Activated naive CD4-positive, alpha-beta T cell treated with Interleukin-2 at 50 U/mL for 16 hours (primary cell): ENCODE measurements at places on chromosomes 4 and X.

DNA sequence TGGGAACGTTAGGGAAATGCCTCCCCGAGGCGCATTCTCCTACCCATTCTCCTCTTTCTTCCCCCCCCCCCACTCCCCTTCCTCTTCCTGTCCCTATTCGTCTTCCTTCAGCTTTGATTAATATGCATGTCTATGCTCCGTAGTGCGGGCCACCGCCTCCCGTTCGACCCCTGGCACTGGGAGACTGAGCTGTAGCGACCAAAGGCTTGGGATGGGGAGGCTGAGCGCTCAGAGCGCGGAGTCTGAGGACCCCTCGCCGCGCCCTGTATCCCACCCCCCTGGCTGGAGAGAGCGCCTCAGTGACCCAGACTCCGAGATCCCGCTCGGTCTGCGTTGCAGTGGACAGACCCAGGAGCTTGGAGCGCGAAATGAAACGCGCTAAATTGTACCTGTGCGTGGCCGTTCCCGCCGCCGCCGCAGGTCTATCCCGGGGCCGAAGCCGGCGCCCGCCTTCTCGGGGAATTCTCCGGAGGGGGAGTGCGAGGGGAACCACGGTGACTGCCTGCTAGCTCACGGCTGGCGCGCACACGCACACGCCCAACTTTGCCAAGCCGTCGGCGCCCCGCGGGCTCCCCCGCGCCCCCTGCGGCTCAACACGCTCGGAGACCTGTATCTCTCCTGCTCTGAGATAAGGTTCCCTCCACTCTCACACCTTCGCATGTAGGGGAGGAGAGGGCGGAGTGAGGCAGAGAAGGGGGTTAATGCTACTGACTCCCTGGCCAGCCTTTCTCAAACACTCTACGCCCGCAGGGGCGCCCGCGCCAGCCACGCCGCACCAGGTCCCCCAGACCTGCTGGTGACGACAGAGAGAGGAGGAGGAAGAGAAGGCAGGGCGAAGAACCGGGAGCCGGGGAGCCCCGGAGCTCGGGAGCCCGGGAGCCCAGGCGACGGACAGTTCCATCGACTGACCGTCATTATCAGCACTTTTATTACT, 1.5 kb upstream of the PTCHD1 start:
- no peak for DNase-seq

DNA sequence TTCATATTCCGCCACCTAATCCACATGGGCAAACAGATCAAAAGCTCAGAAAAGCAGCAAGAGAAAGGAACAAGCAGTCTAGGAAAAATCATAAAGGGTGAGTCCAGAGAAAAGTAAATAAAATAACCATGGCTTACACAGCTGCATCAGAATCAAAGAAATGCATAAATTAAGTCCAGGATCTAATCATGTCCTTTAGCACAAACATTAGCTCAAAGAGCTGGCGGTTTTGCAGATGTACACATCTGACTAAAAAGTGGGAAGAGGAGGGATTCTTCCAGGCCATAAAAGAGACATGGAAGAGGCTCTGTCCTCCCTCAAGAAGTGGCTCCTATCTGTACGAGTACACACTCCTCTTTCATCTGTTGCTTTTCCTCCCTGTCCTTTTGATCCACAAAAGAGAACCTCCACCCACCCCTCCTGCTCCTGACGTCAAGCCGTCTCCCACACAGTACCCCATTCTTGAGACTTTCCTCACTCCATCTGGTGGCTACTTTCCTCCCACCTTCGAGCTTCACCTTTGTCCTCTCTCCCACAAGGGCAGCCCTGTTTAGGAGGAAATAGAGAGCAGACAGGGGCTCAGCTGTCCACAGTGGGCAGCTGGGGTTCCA, 92.5 kb downstream of the RASL11B start:
- DNase-seq: no peak

GRCh38 chr4:159060161-159060560, 42.7 kb upstream of the RAPGEF2 start:
- no peak for DNase-seq

DNA sequence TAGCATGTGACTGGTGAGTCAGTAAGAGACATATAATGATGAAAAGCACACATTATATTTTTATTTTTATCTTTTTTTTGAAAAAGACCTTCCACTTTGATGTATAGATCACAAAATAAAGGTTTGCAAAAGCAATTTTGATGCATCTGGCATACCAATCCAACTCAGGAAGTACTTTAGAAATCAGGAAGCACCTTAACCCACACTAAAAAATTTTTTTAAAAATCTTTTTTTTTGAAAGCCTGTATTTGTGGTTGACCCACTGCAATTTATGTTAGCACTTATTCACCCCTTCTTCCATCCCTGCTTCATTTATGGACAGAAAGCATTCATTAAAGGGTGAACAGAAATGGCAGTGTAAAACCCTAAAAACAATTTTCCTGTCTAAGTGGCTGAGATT, 16.6 kb downstream of the TMEM255A start:
- no peak for DNase-seq

DNA sequence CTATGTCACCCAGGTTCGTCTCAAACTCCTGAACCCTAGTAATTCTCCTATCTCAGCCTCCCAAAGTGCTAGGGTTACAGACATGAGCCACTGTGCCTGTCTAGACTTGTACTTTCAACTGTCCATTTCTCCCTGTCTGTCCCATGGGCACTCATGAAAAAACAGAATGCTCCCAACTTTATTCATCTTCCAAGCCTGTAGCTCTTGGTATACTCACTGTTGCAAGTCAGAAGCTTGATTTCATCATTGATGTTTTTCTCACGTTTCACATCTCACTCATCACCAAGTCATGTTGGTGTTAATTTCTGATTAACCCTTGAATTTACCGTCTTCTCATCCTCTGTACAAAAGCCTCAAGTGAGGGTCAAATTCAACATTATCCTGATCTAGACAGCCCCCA, 7.3 kb upstream of the SRP72 start:
- no peak for DNase-seq

DNA sequence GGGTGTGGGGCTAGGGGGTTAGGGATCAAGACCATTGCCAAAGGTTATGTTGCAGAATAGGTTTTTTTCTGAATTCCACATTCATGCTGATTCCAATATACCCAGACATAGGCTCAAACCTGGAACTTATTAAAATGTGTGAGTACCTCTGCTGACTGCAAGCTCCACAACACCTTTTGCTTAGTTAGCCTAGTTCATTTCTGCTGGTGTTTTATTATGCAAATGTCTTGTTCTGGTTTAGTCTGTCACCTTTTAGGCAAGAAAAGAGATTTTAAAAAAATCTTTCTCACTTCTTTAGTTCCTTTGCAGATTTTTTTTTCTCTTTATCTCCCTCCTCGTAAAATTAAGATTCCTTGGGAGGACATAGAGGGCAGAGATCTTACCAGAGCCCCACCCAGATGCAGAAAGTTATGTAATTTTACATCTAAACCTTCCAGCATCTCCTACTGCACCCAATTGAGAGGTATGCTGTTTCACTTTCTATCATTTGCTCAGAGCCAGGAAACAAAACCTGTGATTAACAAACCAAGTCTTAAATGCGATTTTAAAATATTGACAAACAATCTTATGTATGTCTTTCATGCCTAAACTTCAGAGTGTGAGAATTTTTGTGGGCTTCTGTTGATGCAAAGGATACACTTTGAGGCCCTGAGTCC, 190.7 kb upstream of the CLNK start:
- DNase-seq: no peak

DNA sequence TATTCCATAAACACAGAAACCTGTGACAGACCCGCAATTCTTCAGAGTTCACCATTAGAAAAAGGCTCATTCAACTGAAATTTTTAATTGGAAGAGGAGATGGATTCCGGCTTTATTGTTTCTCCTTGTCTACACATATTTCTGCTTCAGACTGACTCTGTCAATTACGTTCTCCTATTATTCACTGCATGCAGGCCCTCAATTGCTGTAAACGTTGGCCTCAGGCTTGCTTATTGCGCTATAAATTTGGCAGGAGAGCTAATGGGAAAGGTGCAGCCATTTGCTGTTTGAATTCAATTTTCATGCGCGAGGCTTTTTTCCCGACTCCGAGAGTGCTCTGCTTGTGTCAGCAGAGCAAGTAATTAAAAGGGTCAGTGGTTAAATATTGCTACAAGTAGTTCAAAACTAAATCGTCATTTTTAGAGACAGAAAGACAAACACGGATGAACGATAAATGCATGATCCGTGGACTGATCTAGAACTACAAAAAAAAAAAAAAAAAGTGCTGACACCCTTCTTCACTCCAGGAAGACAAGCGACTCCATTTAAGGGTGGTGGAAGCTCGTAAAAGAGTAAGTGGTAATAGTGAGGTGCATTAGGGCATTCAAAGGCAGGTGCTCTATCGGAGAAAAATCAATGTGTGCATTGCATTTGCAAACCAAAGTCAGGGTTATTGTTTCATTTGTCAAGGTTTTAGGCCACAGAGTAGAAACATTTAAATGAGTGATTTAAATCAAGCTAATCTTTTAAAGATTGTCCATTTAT, 841.6 kb upstream of the FRG1 start:
- DNase-seq: no peak

DNA sequence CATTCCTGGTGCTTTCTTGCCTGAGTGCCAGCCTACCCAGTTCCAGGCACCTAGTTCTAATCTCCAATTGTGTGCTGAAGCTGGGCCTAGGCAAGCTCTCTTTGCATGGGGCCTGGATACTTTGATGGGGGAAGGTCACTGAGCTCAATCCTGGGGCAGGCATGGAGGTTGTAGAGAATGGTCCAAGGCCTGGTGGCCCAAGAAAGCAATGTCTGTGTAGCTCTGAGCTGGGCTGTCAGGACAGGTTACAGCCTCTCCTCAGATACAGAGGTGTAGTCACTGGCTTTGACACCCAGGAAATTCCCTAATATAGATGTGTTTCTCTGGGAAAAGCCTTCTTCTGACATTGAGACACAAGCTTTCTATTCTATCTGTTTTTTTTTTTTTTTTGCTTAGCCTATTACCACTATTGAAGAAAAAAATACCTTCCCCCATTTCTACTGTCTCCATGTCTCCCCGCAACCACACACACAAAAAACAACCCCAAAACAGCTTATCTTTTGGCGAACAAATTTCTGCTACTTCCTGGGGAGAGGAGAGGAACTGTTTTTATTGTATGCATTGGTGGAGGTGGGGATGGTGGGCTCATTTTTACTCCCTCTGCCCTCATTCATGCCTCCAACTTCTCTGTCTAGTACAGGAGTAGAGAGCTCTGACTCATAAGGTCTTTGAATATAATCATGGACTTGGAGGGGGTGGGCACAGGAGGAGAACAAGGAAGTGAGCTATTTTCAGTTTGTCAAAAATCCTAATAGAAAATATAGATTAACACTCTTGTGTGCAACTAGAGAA, 66.7 kb upstream of the DHX15 start:
- no peak for DNase-seq
